H9 (cell line): ENCODE measurements at places on chromosomes 12 and 14. TPM values are rescaled to one million over a fixed set of nuclear protein-coding genes. Genes with fewer than 3 reads are reported as not detected.

The A2M gene
- total RNA-seq, result 0.94 and 1.2 TPM in 2 replicates

The HAL gene
- total RNA-seq, result 0.11 and 0.35 TPM in 2 replicates

The LACRT gene
- not detected in 2 replicates for total RNA-seq

The KRT82 gene
- total RNA-seq, result not detected in 2 replicates

The AGAP2 gene
- 4.6 and 5.3 TPM in 2 replicates for total RNA-seq

The VWF gene
- total RNA-seq, result 0.17 and 0.35 TPM in 2 replicates

The GPRC5D gene
- not detected in 2 replicates for total RNA-seq

The PTPN21 gene
- 12.9 and 14.3 TPM in 2 replicates for total RNA-seq

The TGM1 gene
- 1.8 and 2.9 TPM in 2 replicates for total RNA-seq

The LRRC9 gene
- total RNA-seq, result 0.39 and 0.77 TPM in 2 replicates

The GPR162 gene
- total RNA-seq, result 4.6 and 6.1 TPM in 2 replicates

The RIPK3 gene
- total RNA-seq, result 0.35 TPM in 1 of 2 replicates, not detected in the other

The PRB2 gene
- not detected in 2 replicates for total RNA-seq

The NELL2 gene
- 31.9 and 32.7 TPM in 2 replicates for total RNA-seq
